NCI-H1105 (cell line): ENCODE measurements at places on chromosomes 2 and 18.

GRCh38 chr2:166634706-166635105, 140.7 kb upstream of the SCN7A start:
- DNase-seq, result no peak

GRCh38 chr2:169108099-169108884, 38.9 kb downstream of the DHRS9 start:
- no peak for DNase-seq

GRCh38 chr2:10372203-10372861, 69.6 kb downstream of the HPCAL1 start:
- no peak for DNase-seq

GRCh38 chr2:161104054-161104553, 56.1 kb upstream of the TANK start:
- no peak for DNase-seq

DNA sequence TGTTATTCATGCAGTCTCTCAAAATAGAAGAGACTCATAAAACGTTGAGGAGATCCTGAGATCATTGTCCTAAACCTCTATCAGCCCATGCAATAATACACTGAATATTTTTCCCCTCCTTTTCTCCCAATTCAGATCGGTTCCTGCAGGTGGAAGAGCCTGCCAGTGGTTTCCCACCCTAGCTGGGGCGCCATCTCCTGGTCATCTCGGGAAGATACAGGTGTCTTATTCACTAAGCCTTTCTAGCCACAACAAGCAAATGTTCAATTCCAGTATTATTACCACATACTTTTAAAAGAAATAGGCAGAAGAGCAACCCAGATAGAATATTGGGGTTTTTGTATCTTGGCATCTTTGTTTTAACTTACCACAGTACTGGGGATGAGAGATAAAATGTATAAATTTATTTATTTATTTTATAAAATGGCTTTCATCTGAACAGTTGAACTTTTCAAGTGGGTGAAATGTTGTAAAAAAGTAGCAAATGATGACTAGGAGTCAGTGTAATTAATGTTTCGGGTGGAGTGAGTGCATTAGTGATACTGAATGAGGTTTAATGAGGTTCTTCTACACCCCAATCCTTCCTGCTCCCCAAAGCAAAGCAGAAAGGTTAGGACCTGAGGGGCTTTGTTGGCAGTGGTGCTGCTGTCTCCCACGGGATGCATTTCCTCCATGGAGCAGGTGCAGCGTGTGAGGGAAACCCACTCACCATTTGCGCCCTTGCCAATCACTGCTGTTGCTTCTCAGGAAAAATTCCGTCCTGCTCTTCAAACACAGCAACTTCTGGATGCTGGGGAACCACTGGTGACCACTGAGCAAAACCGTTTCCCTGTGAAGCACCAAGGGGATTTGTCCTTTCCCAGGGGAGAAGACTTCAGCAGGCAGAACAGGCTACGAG, 147.1 kb upstream of the FHL2 start:
- peak; percentile 25 for DNase-seq

DNA sequence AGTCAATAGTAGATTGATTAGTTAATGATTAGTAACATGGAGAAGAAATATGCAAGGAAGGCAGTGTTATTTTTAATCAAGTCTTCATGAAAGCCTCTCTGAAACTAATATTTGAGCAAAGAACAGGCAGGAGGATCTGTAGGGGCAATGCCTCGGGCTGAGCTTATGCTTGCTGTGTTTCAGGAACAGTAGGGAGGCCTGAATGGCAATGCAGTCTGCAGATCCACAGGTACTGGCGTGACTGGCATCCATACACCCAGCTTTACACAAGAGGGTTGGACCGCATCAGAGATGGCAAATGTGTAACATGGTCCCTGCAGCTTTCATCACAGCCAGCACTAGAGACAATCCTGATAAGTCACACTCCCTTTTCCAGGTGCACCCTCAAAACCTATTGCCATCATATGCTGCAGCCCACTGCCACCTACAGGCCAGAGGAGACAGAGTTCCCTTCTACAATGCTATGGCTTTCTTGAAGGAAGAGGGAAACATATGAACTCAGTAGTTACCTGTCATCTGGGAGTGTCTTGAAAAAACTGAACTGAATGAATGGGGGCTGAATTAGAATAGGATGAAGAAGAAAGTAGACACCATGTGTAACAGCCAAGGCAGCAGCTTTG, 582.4 kb upstream of the RAB6C start:
- DNase-seq, result peak; percentile 17

DNA sequence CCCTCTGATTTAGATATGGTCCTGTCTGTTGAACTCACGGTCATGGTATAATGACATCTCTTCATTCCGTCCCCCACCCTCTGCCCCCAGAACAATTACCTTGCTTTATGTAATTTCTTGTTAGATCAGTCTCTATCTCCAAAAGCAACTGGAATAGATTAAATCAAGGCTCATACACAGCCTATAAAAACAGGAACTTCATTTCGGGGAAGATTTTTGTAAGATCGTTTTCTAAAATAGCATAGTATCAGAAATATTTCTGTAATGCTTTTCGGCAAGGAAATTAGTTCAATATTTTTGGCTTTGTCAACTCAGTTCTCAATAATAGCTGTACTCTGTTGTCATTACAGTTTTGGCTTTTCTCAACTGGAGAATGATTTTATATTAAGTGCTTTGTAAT, 157.2 kb downstream of the FMNL2 start:
- no peak for DNase-seq
